ENCODE measurements at places on chromosomes 12 and 14.

GRCh38 chr12:116933512-116934246 is 22.9 kb downstream of the FBXW8 start:
- no peak for DNase-seq

GRCh38 chr14:38150075-38150474 is 57.6 kb upstream of the SSTR1 start:
- no peak for DNase-seq

DNA sequence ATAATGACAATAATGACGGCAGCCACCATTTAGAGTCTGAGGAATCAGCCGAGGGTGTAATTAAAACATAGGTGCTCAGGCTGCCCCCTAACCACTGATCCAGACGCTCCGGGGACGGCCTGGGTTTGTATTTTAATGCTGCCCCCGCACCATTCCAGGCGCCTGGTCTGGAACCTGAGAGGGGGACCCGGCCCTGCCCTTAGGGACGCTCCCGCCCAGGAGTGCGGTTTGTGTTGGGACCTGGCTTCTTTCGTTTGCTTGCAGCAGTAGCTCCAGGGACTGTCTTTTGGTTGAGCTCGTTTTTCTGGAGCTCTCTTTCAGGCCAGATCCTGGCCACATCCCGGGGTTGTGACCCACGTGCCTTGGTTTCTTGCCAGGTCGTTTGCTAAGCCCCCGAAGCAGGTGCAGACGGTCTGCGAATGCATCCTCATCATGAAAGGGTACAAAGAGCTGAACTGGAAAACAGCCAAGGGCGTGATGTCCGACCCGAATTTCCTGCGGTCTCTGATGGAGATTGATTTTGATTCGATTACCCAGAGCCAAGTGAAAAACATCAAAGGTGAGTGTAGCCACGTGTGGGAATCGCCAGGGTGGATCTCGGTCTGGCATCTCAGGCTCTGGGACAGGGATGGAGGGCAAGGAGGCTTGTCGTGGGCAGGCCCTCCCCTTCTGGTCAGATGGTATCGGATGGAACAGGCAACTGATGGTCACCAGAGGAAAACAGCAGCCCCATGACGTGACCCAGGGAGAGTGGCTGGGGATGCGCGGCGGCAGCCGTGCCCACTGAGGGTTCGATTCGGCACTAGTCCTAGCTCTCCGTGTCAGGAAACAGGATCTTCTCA is 63.5 kb downstream of the CCDC92 start:
- DNase-seq = no peak

DNA sequence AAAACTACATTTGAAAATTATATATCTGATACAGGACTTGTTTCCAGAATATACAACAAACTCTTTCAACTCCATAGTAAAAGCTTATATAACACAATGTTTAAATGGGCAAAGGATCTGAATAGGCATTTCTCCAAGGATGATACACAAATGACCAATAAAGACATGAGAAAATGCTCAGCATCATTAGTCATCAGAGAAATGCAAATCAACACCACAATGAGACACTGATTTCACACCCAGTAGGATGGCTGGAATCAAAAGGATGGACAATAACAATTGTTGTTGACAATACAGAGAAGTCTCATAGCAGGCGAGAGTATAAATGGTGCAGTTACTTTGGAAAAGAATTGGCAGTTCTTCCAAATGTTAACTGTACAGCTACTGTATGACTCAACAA is 394.9 kb downstream of the BCL11B start:
- DNase-seq = no peak

DNA sequence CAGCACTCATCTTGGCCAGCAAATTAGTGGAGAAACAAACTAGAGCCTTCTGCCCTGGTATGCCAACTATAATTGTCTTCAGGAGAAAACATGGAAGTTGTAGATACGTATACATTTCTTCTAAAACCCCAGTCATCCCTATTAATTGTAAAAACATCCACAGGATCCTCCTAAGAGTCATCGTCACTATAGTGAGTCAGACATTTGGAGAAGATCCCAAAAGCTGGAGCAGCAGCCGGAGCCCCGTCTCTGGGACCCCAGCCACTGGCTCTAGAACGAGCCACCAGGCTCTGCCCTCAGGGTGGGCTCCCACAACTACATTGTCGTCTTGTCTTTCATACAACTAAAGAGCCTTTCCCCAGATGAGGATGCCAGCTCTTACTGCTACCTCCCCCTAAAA is 15.5 kb downstream of the PRKAB1 start:
- DNase-seq = no peak

- no peak for DNase-seq
Measured at GRCh38 chr12:116339062-116339461, 61.6 kb upstream of the MED13L start.

- DNase-seq = no peak
Measured at GRCh38 chr14:85943192-85943591, 413.2 kb downstream of the FLRT2 start.

DNA sequence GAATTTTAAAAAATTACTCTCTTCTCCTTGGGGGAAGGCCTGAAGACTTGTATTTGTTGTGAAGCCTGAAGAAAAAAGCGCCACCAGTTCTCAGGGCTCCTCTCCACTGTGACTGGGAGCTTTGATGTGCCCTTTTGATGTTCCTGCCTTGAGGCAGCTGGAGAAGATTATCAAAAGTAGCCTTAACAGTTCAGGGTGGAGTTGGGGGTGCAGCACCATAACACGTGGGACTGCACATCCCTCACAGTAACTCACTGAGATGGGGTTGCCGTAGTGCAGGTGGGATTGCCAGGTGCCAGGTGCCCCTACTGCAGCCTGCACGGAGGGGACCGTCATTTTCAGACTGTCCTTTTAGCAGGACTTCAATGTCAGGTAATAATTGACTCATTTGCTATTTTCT is 474.1 kb downstream of the ETNK1 start:
- no peak for DNase-seq

DNA sequence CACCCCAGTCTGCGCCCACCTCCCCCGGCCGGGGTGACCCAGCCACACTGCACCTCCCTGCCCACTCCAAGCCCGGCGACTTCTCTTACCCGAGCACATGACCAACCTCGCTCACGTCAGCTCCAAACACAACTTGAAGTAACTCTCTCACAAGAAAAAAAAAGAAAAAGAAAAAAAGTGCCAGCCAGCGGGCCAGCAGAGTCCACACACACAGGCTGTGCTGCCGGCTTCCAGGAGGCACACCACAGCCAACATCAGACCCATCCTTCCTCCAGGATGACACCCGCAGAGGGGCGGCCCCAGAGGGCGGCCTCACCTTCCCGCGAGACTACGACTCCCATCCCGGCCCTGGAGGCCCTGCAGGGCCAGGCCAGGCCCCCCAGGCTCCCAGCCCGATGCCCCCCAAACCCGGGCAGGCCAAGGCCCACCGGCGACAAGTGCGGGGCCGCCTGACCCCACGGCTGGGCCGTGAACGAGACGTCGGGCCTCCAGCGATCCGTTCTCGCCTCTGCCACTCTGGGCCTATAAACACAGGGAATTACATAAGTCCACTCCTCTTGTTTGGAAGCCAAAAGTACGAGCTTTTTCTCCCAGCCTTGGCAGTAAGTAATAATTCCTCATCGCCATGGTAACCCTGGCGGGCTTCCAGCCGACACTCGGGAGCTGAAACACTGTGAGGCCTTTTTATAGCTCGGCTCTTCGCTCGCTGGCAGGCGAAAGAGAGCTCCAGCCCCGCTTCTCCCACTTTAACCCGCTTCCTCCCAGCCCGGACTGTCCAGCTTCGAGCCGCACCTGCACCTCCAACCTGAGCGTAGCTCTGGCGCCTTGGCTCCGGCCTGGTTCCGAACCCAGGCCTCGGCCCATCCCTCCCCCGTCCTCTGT is 49.1 kb downstream of the NCOR2 start:
- no peak for DNase-seq

DNA sequence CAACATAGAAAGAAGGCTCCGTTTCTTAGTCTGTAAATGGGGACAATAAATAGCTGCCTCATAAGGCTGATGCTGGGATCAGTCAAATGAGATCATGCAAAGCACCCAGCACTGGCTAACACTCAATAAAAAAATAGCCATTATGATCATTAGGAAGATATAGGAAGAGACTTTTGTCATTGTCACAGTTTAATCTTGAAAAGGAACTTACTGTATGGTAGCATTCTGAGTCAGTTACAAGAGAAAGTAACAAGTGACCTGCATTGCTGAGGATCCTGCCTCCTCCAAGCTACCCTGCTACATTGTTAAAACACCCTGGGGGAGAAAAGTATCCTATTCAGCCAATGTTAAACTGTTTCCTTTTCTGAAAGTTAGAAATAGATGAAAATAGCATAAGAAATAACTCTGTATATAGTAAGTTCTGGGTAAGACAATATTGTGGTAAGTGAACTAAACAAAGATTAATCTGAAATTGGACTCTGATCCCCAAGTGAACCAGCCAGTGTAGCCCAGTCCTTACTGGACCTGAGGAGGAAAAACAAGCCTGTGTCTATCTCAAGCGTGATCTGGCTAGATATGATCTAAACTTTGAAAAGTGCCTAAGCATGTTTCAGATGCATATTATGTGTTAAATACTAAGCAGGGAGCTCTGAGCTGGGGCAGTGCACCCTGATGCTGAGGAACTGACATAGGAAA is 3.6 kb upstream of the NUDT4 start:
- no peak for DNase-seq

DNA sequence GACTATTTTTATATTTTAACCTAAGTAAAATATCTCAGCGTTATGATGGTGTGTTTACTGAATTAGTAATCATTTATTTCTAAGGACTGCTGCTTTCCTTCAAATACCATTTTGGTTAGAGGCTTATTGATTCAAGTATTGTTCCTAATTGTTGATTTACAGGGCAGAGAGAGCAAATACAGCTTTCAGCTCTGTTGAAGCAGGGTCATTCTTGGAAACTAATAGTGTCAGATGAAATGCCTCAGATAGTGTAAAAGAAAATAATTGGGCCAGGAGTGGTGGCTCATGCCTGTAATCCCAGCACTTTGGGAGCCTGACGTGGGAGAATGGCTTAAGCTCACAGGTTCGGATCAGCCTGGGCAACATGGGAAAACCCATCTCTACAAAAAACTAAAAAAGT is 249.3 kb downstream of the FUT8 start:
- DNase-seq = no peak
